ENCODE measurements at places on chromosomes 11 and 22. TPM values are rescaled to one million over a fixed set of nuclear protein-coding genes. Genes with fewer than 3 reads are reported as not detected.

- no peak for DNase-seq
These were observed 82.2 kb upstream of the SEPTIN5 start for GRCh38 chr22:19631899-19632667.

Gene NCAM1
- polyA plus RNA-seq, result 87.3 TPM

DNA sequence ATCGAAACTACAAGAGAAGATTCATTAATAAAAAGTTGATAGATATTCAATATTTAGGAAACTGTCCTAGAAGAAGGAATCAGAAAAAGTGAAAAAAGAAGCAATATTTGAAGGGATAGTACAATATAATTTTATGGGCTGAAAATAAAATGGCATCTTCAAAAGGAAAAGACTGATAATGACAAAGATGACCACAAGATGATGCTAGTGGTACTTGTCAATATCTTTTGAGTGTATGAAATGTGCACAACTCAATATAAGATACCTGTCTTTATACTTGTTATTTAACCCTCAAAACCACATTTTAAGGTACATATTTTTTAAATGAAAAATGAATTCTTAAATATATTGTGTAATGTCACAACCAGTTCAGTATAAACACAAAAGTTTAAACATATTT is 1059.6 kb upstream of the RAG2 start:
- DNase-seq, result no peak

Gene SMC1B
- polyA plus RNA-seq, result 0.23 TPM

Gene NADSYN1
- 78.4 TPM for polyA plus RNA-seq

DNA sequence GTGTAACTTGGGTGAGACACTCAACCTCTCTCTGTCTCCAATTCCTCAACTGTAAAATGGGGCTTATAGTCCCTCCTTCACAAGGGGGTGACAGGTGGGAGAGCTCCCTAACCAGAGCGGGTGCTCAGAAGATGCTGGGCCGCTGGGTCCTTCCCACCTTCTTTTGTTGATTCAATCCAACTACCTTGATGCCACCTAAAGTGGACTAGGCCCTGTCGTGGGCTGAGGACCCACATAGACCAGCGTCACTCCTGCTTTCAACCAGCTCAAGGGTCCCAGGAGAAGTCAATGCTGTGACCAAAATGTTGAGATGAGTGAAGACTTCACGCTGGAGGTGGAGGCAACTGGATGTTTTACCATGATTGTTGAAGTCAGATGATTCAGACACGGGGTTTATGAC is 72.7 kb upstream of the WNT11 start:
- DNase-seq, result no peak

Gene PRR14L
- 32.2 TPM for polyA plus RNA-seq

GRCh38 chr11:646214-646613 is 9.1 kb downstream of the DRD4 start:
- no peak for DNase-seq

Gene ZP1
- 0.30 TPM for polyA plus RNA-seq

GRCh38 chr11:73404506-73405145 is 28.4 kb downstream of the RELT start:
- no peak for DNase-seq

DNA sequence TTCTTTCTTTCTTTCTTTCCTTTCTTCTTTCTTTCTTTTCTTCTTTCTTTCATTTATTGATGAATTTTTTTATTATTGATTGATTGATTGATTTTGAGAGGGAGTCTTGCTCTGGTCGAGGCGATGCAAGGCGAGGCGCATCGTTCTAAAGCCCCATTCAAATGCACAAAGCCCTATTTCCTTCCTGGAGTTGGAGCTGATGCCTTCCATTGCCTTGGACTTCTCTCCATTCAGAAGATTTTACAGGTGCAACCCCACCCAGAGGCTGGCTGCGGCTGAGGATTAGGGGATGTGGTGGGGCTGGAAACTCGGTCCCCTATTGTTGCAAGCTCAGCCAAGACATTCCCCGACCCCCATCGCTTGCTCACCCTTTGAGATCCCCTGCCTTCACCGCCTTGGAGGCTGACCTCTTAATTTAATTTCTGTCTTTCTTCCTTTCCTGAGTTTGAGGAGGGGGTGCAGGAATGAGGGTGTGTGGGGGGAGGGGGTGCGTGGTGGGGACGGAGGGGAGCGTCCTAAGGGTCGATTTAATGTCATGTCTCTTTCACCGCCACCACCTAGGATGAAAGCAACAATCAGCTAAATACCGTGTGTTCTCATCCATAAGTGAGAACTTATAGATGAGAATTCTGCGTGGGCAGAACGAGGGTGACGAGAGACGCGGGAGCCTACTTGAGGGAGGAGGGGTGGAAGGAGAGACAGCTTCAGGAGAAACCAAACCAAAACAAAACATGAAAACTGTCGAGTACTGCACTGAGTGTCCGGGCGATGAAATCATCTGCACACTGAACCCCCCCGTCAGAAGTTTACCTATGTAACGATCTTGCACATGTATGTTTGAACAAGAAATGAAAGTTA is 3913.9 kb upstream of the OR11H1 start:
- DNase-seq, result no peak

GRCh38 chr11:17769218-17769617 is 34.6 kb downstream of the KCNC1 start:
- DNase-seq, result no peak

DNA sequence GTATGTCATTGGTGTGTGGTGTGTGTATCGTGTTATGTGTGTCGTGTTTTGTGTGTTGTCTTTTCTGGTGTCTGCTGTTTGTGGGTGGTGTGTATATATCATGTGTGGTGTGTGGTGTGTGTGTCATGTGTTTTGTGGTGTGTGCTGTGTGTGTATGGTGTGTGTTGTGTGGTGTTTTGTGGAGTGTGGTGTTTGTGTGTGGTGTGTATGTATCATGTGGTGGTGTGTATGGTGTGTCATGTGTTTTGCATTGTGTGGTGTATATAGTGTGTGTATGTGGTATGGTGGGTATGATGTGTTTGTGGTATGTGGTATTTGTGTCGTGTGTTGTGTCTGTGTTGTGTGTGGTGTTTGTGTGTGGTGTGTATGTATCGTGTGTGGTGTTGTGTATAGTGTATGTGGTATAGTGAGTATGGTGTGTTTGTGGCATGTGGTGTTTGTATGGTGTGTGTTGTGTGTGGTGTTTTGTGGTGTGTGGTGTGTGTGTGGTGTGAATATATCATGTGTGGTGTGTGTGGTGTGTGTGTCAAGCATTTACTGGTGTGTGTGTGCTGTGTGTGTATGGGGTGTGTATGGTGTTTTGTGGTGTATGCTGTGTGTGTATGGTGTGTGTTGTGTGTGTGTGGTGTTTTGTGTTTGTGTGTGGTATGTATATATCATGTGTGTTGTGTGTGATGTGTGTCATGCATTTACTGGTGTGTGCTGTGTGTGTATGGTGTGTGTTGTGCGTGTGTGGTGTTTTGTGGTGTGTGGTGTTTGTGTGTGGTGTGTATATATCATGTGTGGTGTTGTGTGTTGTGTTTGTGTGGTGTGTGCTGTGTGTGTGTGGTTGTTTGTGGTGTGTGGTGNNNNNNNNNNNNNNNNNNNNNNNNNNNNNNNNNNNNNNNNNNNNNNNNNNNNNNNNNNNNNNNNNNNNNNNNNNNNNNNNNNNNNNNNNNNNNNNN is 12.7 kb downstream of the PIM3 start:
- DNase-seq, result no peak

Gene MRGPRX3
- polyA plus RNA-seq, result not detected

DNA sequence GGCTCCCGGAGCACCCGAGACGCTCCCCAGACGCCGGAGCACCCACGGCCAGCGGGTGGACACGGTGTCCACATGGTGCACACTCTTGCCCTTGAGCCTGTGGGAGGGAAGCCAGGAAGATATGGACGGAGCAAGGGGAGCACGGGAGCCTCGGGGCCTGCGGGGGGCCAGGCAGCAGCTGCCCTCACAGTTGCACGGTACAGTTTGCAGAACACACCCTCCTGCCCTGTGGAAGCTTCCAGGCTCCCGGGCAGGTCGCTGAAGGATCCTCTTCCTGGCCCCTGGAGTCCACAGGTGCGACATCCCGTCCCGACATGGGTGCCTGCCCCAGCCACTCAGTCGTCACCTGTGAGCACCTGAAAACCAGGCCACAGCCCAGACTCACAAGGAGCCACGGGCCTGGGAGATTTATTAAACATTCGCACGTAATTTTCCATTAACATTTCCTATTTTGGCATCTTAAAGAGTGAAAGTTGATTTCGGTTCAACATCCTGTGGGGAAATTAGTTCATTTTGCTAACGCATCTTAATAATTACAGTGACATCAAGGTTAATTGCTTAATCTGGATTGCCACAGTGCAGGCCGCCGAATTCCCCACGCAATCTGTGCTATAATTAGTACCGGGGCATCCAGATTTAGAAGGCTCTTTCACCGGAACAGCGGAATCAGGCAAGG is 253.3 kb downstream of the BRD1 start:
- DNase-seq, result no peak

- no peak for DNase-seq
These were observed 78.8 kb downstream of the CTTN start for GRCh38 chr11:70477176-70477575.

Gene PHRF1
- 20.6 TPM for polyA plus RNA-seq

Gene CATSPERZ
- not detected for polyA plus RNA-seq

Gene STK33
- 47.1 TPM for polyA plus RNA-seq

- DNase-seq, result no peak
These were observed 100.0 kb upstream of the NNMT start for GRCh38 chr11:114195981-114196731.

DNA sequence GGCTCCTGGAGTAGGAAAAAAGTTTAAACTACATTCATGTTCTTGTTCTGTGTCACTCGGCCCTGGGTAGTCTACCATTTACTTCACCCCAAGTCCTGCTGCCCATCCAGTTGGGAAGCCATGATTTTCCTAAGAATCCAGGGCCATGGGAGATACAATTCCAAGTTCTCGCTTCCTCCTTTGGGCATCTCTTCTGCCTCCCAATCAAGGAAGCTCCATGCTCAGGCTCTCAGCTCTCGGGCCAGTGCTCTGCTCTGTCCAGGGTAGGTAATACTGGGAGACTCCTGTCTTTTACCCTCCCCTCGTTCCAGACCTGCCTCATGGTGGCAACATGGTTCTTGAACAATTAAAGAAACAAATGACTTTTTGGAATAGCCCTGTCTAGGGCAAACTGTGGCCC is 60.6 kb downstream of the TIMP3 start:
- DNase-seq, result no peak

Gene SEPTIN3
- polyA plus RNA-seq, result 7.7 TPM

- no peak for DNase-seq
These were observed 167.0 kb downstream of the LDLRAD3 start for GRCh38 chr11:36110668-36111410.

Gene FGF4
- polyA plus RNA-seq, result not detected

DNA sequence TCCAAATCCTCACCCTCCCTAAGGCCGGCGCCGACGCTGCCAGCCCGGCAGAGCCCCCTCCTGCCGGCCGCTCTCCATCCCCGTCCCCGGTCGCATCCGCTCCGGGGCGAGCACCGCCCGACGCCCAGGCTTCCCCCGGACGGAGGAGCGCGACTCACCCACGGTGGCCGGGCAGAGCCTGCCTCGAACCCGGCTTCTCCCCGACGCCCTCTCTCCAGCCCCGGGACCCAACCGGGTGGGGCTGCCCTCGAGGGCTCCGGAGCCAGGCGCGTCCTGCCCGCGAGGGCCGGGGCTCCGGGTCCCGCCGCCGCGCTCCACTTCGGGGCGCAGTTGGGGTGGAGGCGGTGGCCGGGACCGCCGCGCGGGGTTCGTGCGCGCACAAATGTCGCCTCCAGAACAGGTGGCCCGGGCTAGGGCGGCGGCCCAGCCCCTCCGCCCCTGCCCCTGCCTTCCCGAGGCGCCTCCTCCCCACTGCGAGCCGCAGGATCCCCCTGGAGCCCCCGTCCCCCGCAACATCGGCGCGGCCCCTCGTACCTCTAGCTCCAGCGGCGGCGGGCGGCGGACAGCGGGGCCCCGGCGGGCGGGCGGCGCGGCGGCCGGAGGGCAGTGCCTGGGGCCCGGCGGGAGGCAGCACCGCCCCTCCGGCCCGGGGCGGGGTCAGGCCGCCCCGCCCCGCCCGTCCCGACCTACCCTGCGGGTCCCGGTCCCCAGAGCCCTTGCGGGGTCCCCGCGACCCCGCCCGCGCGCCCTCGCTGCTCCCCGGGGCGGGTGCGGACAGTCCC is at the start of gene A4GALT:
TSS of gene A4GALT (minus strand) at position 608 of the 782 bp plus-strand sequence. CDS start 26,919 bp downstream, outside the sequence.
- DNase-seq, result no peak

GRCh38 chr11:665704-666281 is 28.7 kb downstream of the DRD4 start:
- no peak for DNase-seq

GRCh38 chr11:81241672-81242275 is 1491.9 kb downstream of the FAM181B start:
- DNase-seq, result no peak

DNA sequence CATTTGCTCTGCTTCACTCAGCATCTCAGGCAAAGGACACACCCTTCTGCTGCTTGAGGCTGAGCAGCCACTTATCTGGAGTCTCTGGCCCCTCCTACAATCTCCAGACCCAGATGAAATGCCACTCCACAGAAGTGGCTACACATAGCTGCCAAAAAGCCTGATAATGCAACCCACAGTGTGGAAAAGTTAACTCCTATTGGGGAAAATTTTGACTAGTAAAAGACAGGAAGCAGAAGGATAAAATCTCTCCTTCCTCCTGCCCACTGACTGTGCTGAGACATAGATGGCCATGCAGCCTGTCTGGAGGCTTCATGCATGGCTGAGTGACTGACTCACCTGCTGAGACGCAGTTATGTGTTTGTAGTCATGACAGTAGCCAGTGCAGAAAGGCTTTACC is 92.3 kb upstream of the TEAD1 start:
- no peak for DNase-seq

DNA sequence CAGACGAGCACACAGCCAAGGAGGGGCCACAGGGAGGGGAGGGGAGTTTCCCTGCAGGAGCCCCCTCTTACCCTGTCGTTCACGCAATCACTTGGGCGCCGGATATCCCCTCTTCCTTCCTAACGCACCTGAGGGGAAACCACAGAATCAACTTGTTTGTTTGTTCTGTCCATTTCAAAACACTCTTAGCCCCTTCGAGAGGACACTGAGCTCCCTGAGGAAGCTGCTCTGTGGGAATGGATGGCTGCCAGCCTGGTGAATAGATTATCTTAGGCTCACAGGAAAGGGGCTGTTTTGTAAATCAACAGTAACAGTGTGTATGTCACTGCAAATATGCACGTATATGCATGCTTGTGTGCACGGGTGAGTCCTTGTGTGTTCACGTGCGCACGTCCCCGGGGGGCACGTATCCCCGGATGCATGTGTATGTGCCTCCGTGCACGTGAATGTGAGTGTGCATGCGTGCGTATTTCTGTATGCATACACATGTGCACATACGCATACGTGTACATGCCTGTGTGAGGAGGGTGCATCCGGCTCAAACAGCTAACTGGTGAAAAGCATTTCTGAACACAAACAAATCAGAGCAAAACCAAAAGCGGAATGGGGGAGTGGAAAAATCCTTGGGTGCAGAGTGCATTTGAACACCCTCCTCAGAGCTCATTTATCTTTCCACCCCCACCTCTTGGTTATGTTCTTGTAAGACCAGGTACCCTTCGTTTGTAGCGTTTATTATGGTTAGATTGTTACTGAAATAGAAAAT is 7.2 kb downstream of the ARSA start:
- DNase-seq, result no peak

All from left kidney (tissue), 8 donors.